ENCODE measurements at places on chromosomes 2 and 18.

DNA sequence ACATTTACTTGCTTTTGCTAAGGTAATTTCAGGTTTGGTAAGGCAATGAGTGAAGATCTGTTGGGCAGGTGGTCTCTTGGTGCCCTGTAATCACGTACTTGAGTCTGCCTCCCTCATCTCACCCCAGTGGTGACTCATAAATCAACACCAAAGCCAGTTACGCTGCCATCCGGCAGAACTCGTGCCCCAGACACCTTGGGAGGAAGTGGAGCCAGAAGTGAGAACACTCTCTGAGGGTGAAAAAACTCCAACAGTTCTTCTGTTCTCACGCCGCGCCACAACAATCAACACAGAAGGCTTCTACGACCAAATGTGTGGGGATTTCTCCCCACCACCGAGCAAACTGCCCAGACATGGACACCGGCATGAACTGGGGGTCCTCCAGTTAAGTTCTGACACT is 206.2 kb downstream of the ARL4C start:
- no peak for DNase-seq

- DNase-seq = no peak
These were observed 49.3 kb downstream of the GPR39 start for GRCh38 chr2:132465917-132466316.

GRCh38 chr2:40546439-40547191 is 94.7 kb upstream of the SLC8A1 start:
- no peak for DNase-seq

DNA sequence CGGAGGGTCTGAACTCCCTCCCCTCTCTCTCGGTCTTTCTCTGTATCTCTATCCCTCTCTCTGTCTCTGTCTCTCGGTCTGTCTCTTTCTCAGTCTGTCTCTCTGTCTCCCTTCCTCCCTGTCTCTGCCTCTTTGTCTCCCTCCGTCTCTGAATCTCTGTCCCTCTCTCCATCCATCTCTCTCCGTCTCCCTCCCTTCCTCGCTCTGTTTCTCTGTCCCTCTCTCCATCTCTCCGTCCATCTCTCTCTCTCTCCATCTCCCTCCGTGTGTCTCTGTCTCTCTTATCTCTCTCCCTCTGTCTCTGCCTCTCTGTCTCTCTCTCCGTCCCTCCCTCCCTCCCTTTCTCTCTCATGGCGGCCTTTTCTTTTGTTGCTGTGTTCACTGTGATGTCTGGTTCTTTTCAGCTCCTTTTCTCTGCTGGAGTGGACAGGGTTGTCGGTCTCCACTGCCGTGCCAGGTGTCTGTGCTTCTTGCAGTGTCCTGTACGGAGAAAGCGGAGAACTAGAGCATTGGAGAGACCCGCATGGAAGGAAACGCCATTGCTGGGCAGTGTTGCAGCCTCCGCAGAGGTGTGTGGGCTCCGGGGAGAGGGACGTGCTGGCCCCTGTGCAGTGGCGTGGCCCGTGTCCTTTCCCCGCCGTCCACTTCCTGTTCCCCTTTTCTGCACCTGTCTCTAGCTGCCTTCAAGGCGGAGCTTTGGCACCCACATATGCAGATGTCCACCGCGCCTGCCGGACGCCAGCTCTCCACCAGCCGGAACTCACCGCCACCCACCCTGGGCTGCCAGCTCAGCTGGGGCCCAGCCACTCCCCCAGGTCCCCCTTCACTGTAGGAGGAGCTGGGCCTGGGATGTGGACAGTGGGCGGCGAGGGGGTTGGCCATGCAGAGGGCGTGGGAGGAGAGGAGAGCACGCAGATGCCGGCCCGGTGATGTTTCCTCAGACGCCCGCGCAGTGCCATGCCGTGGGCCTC is 113.1 kb downstream of the NFATC1 start:
- no peak for DNase-seq

GRCh38 chr2:31785876-31786275 is 205.1 kb upstream of the SRD5A2 start:
- no peak for DNase-seq

GRCh38 chr18:57062844-57063243 is 84.0 kb upstream of the BOD1L2 start:
- DNase-seq = no peak

- no peak for DNase-seq
These were observed 41.0 kb downstream of the FHOD3 start for GRCh38 chr18:36338403-36338933.

- DNase-seq = no peak
These were observed 523.5 kb downstream of the LRRTM4 start for GRCh38 chr2:76998704-76999103.

DNA sequence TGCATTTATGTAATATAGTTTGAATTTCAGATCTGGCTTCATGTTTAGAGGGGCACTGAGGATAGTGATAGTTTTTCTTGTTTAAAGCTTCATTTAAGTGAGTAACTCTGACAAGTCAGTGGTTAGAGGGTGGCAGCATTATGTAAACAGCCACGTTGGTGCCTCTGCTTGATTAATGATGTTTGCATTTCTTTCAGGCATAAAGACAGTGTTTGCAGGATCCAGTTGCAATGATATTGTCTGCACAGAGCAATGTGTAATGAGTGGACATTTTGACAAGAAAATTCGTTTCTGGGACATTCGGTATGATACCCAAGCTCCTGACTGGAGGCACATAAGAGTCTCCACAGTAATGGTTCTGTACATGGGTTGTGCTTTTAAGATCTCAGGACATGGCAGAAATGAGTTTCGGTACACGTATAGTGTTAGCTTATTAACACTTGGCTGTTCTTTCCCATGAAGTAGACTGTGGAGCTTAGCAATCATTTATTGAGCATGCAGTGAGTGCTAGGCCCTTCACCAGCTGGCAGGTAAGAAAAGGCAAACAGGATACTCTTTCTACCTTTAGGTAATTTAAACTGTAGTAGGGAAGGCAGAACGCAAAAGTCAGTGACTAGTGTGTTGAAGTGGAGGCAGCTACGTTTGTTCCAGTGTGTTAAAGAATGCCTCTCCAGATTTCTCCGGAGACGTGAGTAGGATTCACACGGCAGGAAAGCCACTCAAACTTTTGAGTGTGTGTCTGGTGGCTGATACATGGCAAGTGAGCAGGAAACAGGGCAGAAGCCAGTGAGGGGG is 17.4 kb upstream of the SAG start:
- DNase-seq = no peak

DNA sequence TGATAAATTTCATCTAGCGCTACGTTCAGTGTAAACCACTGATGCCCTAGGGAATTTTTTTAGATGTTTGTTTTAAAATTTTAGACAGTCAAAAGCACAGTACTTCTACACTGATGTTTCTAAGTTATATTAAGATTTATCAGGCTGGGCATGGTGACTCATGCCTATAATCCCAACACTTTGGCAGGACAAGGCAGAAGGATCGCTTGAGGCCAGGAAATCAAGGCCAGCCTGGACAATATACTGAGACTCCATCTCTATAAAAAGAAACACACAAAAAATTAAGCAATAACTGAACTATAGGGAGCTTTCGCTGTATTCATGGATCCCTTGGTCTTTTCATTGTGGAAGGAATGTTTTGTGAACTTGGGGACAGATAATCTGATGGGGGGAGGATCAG is 50.6 kb upstream of the MAPRE2 start:
- no peak for DNase-seq

- DNase-seq = no peak
These were observed 276.2 kb downstream of the ZNF521 start for GRCh38 chr18:25075783-25076182.

- DNase-seq = no peak
These were observed 81.9 kb downstream of the ACAA2 start for GRCh38 chr18:49731421-49731841.

DNA sequence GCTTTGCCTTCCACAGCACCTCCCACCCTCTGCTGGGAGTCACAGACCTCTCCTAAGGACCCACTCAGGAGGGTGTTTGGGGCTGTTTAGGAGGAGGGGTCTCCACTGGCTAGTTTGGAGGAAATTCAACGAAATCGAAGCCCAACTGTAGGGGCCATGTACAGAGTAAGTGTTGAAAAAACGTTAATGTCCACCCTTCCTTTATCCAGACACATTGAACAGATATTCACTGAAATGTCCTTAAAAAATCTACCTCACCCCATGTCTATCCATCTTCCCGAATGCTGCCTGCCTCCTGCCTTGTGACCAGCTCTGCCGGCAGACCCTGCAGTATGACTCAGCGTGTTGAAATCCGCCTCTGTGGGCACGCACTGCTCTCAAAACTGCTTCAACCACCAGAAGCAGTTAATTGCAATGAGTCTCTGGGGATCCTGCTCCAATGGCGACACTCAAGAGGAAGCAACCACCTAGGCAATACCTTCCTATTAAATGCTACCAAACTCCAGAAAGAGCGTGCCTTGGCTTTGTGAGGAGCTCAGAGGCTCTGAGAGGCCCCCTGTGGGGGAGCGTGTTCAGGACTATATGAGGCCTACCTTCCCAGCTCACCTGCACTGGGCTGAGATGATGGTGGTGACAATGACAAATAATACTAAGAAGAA is 61.4 kb upstream of the RTN4 start:
- DNase-seq = no peak

DNA sequence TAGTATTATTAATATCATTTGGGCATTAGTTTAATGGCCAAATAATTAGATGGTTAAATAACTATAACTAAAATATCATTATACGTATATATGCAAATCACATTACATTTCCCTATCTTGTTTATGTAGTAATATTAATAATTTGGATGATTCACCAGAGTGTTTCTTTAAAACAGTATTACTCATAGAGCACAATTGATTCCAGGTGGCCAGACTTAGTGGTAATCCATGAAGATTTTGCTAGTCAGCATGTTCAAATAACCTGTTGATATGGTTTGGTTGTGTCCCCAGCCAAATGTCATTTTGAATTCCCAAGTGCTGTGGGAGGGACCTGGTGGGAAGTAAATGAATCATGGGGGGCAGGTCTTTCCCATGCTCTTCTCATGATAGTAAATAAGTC is 782.3 kb downstream of the LRP1B start:
- no peak for DNase-seq

- DNase-seq = no peak
These were observed 80.9 kb downstream of the BCL2 start for GRCh38 chr18:63238693-63239075.

- no peak for DNase-seq
These were observed 19.3 kb upstream of the HDAC4 start for GRCh38 chr2:239420082-239420481.

- no peak for DNase-seq
These were observed 213.0 kb downstream of the RNF152 start for GRCh38 chr18:61679836-61680235.

DNA sequence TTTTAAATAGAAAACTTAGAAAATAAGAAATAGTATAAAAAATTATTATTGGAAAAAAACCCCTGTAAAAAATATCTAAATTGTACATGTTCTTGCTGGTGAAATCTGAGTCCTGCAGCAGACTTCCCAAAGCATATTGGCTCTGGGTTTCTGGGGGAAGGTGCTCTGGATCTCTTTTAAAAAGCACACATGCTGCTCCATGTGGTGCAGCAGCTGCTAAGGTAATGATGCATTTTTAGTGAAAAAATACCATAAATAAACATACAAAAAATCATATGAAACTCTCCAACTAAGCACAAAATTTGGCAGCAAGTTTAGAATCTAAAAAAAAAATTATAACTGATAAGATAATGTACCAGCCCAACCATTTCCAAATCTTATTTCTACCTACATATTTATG is 216.5 kb downstream of the GPD2 start:
- DNase-seq = no peak

- DNase-seq = no peak
These were observed 286.4 kb downstream of the ARHGAP15 start for GRCh38 chr2:143415571-143415970.

- no peak for DNase-seq
These were observed 536.7 kb downstream of the TNS1 start for GRCh38 chr2:217466104-217466503.

DNA sequence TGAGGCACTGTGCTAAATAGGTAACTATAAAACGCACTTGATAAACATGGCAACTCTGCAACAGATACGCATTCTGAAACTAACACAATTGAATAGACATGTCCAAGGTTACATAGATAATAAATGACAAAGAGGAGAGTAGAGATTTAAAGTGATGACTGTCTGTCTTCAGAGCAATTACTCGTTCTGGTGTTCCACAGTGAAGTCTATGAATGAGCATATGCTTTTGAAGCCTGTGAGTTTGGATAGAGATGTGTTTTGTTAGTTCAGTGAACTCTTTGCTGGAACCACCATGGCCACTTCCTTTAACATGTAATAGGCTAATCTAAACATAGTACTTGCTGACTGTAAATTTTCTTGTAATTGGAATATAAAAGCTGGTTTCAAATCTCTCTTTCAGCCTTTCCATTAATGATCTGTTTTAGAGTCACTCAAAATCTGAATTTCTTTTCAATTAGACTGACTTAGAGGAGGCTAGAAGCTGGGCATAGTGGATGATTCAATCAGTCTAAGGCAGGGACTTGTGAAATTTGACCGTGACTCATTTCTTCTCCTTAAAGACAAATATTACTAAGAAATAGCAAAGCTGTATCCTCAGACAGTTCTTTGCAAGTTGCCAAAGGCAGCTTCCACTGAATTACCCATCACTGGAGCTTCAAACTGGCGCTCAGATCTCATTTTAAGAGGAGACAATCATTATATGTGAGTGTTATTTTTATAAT is 1130.1 kb upstream of the CELF4 start:
- DNase-seq = no peak

DNA sequence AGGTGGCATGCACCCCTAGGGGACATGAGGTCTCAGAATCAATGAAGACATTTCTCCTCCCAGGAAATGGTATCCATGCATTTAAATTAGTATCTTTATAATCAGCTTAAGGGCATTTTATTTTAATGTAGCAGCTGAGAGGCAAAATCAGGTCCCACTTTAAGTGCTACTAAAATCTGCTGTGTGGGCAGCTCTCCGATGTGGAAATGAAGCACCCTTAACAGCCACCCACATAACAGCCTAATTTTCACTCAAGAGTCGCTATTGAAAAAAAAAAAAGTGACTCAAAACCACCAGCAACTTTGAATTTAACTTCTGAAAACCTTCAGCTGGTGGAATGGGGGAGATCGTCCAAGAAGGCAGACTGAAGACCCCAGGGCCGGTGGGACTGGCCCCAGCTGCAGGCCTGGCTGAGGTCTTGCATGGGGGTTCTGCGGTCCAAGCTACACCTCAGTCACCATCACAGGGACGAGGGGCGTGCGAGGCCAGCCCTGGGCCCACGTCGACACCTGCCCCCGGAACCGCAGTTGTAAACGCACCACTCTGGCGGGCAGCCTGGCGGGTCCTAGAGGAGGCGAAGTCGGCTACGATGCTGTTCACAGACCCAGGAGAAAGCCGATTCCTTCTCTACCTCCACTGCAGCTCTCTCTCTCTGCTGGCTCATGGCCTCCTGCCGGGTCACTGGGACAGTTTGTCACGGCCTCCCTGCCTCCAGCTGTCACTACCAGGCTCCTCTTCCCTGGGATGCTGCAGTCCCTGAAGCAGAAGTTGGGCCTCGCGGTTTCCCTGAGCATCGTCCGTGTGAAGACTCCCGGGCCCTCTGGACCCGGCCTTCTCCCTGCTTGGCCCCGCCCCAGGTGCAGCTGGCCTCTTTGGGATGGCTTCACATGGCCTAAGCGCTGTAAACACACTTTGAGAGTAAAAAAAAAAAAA is 111.9 kb downstream of the KCNF1 start:
- no peak for DNase-seq

All from NCI-H1048 (cell line).